Calu3 (cell line): ENCODE measurements at places on chromosomes 11 and 22. TPM values are rescaled to one million over a fixed set of nuclear protein-coding genes. Genes with fewer than 3 reads are reported as not detected.

Gene CDC42BPG
- total RNA-seq = 26.5 and 33.0 TPM in 2 replicates

Gene TMEM191B
- 2.4 TPM in 1 of 2 replicates, not detected in the other for total RNA-seq

Gene TMEM45B
- 16.1 and 17.7 TPM in 2 replicates for total RNA-seq

Gene OR5P2
- total RNA-seq = not detected in 2 replicates

Gene APOL6
- 24.0 and 39.9 TPM in 2 replicates for total RNA-seq

Gene SLC25A18
- total RNA-seq = 0.28 and 0.95 TPM in 2 replicates

Gene APOL4
- total RNA-seq = 1.5 and 4.3 TPM in 2 replicates

Gene IL17REL
- not detected in 2 replicates for total RNA-seq

Gene TNNT3
- total RNA-seq = not detected in 2 replicates

Gene SLC22A6
- total RNA-seq = not detected in 2 replicates
